ENCODE measurements at places on chromosomes 5 and 9. TPM values are rescaled to one million over a fixed set of nuclear protein-coding genes. Genes with fewer than 3 reads are reported as not detected.

PROB1 gene
- total RNA-seq = 0.10 TPM

KIF24 gene
- 6.9 TPM for total RNA-seq

CCDC107 gene
- 18.1 TPM for total RNA-seq

FOXE1 gene
- not detected for total RNA-seq

SH3RF2 gene
- 6.8 TPM for total RNA-seq

PPP3R2 gene
- not detected for total RNA-seq

FOXD4L4 gene
- total RNA-seq = not detected

PCDHB13 gene
- total RNA-seq = 2.6 TPM

PCDHB9 gene
- total RNA-seq = 0.10 TPM

SLC46A2 gene
- total RNA-seq = not detected

HSPB3 gene
- 3.4 TPM for total RNA-seq

RNF183 gene
- total RNA-seq = not detected

CDKN2B gene
- 9.5 TPM for total RNA-seq

NMUR2 gene
- not detected for total RNA-seq

ACTBL2 gene
- 0.24 TPM for total RNA-seq

ANKRD18A gene
- total RNA-seq = not detected

ITK gene
- total RNA-seq = not detected

SAPCD2 gene
- 21.8 TPM for total RNA-seq

ZFR gene
- total RNA-seq = 52.2 TPM

ANKRD20A1 gene
- total RNA-seq = not detected

NR2F1-AS1 gene
- 29.2 TPM for total RNA-seq

PCDHGC5 gene
- 1.1 TPM for total RNA-seq

TMEM174 gene
- total RNA-seq = not detected

CRB2 gene
- not detected for total RNA-seq

GAPVD1 gene
- total RNA-seq = 22.2 TPM
